C1 segment of cervical spinal cord (tissue), 14 donors: ENCODE measurements at places on chromosomes 3 and 15.
A peak's percentile ranks its signal among the peaks of the same experiment; 100 is the strongest.

GRCh38 chr3:160707187-160707794 lies 30.3 kb downstream of the ARL14 start:
- no peak for DNase-seq

- no peak for DNase-seq
Observed at GRCh38 chr15:23686466-23687142, 501 bp downstream of the NDN start.

GRCh38 chr15:90838139-90838538 lies 30.2 kb upstream of the FURIN start:
- DNase-seq: no peak

DNA sequence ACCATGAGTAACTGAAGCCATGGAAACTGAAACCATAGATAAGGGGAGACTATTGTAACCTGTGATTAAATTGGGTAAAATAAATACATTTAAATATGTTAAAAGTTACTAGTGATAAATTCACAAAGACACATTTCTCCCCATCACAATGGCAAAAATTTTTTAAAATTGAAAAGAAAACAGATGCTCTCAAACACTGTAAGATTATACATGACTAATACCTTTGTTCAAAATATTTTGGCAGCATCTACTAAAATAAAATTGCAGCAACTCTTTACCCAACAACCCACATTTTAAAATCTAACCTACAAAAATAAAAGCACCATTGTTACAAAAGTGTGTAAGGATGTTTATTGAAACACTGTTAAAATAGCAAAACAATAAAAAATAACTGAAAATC lies 93.3 kb downstream of the CLASP2 start:
- DNase-seq: no peak

DNA sequence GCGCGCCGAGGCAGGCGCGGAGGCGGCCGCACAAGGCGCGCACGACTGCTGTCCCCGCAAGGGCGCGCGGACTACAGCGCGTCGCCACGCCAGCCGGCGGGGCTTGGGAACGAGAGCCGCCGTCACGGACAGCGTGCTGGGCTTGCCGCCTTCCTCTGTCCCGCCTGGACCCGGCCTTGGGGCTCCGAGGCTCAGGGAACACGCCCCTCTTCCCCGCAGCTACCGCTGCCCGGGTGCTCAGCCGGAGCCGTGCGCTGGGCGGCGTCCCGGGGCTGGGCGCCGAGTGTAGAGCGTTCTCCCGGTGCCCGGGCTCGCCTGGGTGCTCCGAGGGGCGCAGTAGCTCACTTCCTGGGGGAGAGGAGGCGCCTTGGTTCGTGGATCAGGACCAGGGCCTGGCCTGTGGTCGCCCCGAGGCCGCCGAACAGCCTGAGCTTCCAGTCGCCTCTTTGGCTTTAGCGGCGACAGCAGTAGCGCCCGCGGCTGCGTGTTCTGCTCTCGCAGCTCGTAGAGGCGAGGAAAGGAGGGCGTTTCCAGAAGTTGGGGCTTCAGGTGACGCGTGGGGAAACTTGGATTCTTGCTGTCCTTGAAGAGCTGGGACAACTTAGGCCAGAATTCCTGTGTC lies 226.7 kb upstream of the C2CD4B start:
- DNase-seq: peak; percentile 23
